ENCODE measurements at places on chromosomes 13 and 19.

- no peak for DNase-seq
These were observed 8.8 kb downstream of the SAFB start for GRCh38 chr19:5631567-5632240.

DNA sequence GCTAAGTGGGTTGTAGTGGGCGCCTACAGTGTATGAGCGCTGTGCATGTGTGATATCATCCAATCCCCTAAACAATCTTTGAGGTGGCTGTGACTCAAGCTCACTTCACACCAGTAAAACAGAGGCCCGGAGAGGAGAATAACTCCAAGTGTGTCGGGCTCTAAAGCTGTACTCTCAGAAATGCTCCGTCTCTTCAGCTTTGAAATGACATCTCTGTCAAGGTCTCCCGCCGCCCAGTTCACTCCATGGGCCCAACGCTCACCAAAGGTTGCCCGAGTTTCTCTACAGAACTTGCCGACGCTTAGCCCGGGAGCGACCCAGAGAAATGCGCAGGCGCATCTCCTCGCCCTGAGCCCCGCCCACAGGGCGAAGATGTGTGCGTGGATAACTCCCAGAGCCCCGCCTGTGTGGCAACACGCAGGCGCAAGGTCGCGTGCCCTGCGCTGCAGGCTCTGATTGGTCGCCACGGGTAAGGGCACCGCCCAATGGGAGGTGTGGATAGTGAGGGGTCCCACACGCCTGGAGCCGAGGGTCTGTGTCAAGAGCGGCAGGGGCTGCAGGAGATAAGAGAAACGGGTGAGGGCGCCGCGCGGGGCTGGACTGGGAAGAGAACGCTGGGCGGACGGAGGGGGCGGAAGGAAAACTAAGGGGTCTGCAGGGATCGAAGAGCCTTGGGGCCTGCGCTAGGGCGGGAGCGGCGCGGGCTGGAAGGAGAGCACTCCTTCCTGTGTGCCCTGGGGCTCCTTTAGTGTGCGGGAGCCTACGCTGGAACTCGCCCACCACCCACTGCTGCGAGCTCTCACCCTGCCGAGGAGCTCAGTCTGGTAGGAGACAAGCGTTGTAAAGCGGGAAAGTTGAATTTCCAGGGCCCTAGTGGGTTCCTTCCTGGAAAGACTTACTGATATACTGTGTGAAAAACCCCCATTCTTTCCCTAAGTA lies at the start of gene ZNF526:
TSS of gene ZNF526 (plus strand) at position 501 of the 939 bp plus-strand sequence. CDS start 4,092 bp downstream, outside the sequence.
- DNase-seq, result peak; percentile 92

- no peak for DNase-seq
These were observed 203.6 kb upstream of the NBEA start for GRCh38 chr13:34738254-34738992.

DNA sequence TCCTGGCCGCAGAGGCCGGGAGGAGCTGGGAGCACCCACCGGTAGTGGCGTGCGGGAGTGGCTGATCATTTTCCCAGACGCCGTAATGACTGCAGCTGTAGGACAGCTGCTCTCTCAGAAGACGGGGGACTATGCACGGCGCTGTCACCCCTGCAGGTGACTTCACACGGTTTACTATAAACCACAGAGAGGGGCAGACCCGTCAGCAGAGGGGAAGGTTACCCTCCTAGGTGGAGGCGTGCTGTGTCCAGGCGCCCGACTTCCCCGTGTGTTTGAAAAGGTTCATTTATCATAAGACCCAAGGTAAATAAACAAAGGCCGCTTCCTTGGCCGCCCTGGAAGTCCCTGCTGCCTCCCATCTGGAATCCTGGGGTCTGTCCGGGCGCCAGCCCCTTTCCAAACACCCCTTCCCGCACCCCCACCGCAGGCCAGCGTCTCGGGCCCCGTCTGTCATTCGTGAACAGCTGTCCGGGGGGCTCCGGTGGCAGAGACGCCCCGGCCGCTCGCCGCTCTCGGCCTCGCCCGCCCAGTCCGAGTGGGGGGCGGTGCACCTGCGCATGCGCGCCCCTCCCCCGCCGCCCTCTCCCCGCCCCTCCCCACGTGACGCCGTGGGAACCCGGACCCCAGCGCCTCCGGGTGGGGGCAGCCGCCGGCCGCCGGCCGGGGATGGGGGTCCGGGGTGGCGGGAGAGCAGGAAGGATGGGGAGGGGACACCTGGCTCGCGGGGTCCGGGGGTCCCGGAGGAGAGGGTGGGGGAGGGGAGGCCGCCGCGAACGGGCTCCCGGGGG lies 915 bp downstream of the SHC2 start:
- peak; percentile 27 for DNase-seq

- DNase-seq, result no peak
These were observed 1424.4 kb upstream of the MIR17HG start for GRCh38 chr13:89923052-89923451.

DNA sequence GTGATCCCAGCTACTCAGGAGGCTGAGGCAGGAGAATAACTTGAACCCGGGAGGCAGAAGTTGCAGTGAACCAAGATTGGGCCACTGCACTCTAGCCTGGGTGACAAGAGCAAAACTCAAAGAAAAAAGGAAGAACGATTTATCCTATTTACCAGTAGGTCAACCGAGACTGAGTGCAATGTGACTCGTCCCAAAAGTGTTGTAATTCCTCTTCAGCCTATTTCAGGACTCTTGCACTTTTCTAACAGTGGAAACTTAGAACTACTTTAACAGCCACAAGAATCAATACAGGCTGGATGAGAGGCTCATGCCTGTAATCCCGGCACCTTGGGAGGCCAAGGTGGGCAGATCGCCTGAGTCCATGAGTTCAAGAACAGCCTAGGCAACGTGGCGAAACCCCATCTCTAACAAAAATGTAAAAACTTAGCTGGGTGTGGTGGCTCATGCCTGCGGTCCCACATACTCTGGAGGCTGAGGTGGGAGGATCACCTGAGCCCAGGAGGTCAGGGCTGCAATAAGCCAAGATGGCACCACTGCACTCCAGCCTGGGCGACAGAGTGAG lies 4.3 kb upstream of the NR1H2 start:
- DNase-seq, result no peak

GRCh38 chr19:20558011-20558410 lies 7.6 kb downstream of the ZNF737 start:
- no peak for DNase-seq

DNA sequence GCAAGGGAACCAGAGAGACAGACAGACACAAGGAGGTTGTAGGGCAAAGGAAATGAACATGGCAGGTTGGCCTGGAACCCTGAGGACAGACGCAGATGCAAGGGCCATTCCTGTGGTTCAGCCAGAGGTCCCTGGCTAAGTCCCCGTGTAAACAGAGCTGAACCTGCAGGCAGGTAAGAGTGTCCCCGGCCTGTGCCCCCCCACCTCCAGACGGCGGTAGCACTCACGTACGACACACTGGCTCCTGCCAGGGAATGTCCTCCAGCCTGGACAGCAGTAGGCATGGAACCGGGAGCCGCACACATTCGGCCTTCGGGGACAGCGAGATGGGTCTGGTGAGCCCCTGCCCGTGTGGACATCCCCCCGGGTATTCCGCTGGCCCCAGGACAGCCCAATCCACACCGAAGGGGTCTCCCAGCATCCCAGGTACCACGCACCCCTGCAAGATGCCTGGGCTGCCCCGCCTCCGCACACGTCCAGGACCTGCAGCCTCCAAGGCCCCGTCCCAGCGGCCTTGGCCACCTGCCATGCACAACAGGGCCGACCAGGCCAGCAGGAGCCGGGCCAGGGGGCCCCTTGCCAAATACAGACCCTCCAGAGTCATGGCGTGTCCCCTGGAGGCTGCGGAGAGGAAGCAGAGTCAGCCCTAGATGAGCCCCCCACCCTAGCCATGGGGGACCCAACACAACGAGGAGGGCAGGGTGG lies 2.4 kb downstream of the FBN3 start:
- DNase-seq, result no peak

GRCh38 chr19:18519962-18520847 lies 1.7 kb downstream of the ELL start:
- DNase-seq, result peak; percentile 56

DNA sequence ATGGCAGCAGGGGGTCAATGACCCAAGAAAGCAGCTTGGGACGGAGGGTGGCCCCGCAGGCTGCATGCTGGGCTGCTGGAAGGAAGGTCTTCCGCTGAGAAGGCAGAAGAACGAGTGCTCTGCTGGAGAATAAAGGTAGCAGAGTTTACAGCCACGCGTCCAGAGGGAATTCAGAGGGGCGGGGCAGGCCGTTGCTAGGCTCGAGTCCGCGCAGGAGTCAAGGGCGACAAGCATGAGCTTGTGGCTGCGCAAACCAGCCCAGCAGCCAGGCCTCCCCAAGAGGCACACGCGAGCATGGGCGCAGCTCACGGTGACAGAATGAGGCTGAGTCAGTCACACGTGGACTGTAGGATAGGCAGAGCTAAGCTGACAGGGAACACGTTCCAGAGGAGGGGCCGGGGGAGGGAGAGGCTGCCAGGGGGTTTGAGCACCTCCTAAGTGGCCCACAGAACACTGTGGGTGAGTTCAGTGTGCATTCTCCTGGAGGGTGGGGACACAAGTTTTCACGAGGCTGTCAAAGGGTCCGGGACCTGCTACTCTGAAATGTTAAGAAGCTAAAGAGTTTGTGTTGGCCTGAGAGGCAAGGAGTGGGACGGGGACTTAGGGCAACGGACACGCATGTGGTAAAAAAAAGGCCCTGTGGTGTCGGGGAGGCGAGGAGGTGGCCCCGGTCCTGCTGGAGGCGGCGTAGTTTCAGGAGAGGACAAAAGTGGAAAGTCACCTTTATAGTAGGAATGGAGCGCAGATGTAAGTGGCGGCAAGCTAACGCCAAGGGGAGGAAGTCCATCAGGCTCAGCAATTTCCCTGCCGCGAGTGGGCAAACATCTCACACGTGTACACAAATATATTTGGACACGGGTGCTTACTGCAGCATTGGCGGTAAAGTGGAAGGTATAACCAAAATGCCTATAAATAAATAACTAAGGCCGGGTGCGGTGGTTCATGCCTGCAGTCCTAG lies 17.7 kb downstream of the RFX2 start:
- peak; percentile 44 for DNase-seq

DNA sequence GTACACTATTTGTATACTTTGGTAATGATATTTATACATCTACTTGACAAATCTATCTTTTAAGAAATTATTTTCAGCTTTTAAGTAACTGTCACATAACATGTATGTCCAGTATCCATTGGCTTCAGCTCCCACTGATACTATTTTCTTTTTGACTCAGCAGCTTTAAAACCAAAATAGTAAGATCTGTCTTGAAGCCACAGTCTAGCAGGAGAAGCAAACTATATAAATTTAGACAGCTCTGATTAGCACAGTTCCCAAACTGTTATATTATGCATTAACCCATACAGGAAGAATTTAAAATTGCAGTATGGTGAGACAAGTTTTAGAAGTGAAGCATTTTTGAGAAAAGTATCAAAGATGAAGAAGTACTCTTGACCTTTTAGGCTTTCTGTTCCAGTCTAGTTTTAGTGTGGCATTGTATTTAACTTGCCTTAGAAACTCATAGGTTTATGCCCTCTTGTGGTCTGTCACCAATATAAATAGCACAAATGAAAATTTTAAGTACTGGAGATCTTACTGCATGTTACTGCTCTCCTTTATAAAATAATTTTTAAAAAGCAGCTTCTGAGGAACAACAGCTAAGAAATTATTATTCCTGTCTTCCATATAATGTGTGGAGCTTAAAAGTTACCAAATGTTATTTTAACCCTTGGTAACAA lies 24.7 kb downstream of the URI1 start:
- no peak for DNase-seq

DNA sequence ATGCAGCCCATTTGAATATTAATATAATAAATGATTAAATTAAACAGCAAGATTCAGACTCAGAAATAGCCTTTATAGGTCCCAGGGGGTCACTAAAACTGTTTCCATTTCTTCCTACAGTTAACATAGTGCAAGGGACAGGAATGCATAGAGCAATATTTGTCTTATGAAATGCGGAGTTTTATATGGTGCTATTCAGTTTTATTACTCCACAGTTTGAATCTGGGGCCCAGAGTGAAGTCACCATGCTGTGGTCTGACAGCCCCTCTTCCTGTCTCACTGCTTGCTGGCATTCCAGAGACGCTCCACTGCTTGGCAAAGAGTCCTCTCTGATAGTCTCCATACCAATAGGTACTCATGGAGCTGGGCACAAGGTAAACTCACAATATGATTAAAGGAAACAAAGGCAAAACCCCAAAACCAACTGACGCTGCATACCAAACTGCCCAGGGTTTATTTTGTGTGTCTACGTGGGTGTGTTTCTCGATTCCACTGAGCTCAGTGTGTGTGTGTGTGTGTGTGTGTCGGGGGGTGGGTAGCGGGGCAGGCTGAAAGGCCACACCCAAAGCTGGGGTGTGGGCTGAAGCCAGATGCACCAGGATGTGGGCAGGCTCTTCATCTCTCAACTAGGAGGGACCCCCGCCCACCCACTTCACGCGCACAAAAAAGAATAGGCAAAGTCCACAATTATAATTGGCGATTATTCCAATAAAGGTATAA lies 277.9 kb downstream of the TSHZ3 start:
- DNase-seq, result no peak

GRCh38 chr13:37690361-37690760 lies 91.8 kb upstream of the POSTN start:
- DNase-seq, result no peak

GRCh38 chr13:43567608-43568007 lies 219.2 kb downstream of the ENOX1 start:
- no peak for DNase-seq

DNA sequence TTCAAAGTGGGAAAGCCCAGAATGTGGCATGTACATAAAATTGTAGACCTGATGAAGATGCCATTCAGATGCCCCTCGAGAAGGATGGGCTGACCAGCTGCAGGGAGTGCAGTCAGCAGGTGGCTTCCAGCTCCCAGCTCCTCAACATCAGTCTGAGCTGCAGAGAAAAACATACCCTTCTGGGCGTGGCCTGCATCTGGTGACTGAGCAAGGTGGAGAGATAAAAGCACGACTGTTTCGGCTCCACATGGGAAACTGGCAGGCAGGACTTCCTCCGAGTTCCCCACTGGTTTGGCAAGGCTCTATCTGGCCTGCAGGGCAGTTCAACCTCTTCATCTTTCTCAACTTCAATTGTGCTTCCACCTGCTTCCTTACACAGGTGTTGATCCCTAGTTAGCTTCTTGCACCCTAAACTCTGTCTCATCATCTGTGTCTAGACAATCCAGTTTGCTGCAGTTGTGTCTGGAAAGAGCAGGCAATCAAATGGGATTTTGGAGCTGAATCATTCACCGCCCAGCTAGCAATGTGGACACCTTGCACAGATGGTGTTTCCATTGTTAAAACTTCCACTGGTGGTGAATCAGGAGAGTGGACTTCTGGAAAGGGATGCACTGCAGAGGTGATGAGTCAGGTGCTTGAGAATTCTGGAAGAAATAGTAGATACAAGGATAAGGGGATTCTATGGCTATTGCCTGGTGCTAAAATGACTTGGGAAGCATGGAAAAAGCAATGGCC lies 56.8 kb downstream of the POLR1D start:
- no peak for DNase-seq

- DNase-seq, result no peak
These were observed 125.8 kb upstream of the TMTC4 start for GRCh38 chr13:100800283-100800875.

GRCh38 chr13:78659732-78660494 lies 958 bp upstream of the OBI1 start:
- DNase-seq, result no peak

GRCh38 chr19:24069905-24070657 lies 16.9 kb upstream of the ZNF254 start:
- no peak for DNase-seq
